H1 (cell line): ENCODE measurements at places on chromosomes 6 and 20.

DNA sequence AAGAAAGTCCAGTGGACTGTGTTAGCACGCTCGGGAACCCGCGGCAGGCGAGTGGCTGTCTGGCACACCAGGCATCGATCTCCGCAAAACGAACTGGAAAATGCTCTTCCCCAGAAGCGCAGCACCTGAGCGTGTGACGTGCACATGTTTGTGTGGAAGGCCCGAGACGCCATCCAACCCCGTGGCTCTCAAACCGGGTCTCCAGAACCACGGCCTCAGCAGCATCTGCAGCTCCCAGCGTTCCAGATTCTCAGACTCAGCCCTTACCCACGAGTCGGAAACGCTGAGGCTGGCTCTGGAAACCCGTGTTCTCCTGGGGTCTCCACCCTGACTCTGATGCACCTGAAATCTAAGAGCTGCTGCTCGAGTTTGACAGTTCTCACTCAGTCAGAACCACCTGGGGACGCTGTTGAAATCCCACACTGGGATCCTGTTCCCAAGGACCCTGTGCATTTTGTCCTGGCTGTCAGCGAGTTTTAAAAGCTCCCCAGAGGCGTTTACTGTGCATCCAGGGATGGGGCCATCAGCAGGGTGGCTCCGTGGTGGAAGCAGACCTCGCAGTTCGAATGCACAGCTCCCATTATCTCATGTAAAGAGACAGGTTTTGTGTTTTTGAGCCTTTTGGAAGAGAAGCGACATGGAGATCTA, 69.0 kb downstream of the DLL1 start:
- DNase-seq: no peak

- no peak for DNase-seq
These were observed 57.4 kb upstream of the SASH1 start for GRCh38 chr6:148285205-148285604.

- no peak for DNase-seq
These were observed 87.7 kb downstream of the RREB1 start for GRCh38 chr6:7195339-7196018.

- no peak for DNase-seq
These were observed 224.2 kb downstream of the ARHGAP18 start for GRCh38 chr6:129485746-129486145.

DNA sequence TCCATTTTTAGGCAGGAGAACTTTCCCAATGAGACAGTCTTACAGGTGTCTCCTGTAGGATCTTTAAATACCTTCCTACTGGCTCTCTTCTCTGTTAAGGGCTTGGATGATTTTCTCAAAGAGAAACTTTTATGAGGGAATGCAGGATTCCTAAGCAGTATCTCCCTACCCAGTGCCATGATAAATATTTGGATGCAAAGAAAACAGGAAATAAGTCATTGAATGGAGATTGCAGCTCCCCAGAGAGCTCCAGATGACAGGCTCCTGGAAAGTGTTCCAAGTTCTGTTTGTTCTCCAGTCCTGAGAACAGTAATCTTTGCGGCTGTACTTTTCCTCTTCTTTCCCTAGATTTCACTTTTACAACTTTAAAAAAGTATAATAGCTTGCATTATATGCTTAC, 2.4 kb upstream of the SCGN start:
- no peak for DNase-seq

GRCh38 chr20:4406627-4407026, 315.1 kb upstream of the PRND start:
- no peak for DNase-seq

GRCh38 chr20:35048739-35049138, 43.9 kb downstream of the TRPC4AP start:
- no peak for DNase-seq

- no peak for DNase-seq
These were observed 113.6 kb upstream of the SLC22A16 start for GRCh38 chr6:110589865-110590513.

- DNase-seq: no peak
These were observed 343.9 kb downstream of the ZFAND3 start for GRCh38 chr6:38163186-38164130.

DNA sequence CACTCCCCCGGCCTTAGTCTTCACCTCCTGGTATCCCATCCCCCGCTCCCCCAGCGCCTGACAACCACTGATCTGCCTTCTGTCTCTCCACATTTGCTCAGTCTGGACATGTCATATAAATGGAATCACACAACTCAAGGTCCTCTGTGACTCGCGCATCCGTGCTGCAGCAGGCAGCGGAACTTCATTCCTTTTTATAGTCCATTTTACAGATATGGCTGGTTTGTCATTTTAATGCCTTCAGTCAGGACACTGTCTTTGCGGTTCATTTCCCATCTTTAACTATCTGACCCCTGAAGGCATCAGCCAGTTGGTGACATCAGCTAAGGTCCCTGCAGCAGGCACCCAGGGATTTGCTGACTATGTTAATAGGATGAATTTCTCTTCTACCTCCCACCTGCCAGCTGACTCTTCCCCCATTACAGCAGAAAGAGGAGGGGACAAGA, 125.7 kb downstream of the ZMYND8 start:
- no peak for DNase-seq
